Neural cell (in vitro differentiated cells): ENCODE measurements at places on chromosomes 16 and 17. TPM values are rescaled to one million over a fixed set of nuclear protein-coding genes. Genes with fewer than 3 reads are reported as not detected.

TBC1D3E gene
- polyA plus RNA-seq = not detected in 2 replicates

C17orf67 gene
- 0.15 and 1.5 TPM in 2 replicates for polyA plus RNA-seq

PRSS33 gene
- not detected in 2 replicates for polyA plus RNA-seq

SYCE1L gene
- polyA plus RNA-seq = 1.7 and 3.4 TPM in 2 replicates

SCGB1C2 gene
- polyA plus RNA-seq = not detected in 2 replicates

SLFN11 gene
- not detected in 2 replicates for polyA plus RNA-seq

ZSCAN10 gene
- 0.10 TPM in 1 of 2 replicates, not detected in the other for polyA plus RNA-seq

PRKAR1A gene
- 512 and 539 TPM in 2 replicates for polyA plus RNA-seq
